Activated CD8-positive, alpha-beta memory T cell treated with anti-CD3 and anti-CD28 coated beads for 48 hours (primary cell): ENCODE measurements at places on chromosomes 16 and 17.

GRCh38 chr17:51610155-51610554 is 349.8 kb downstream of the UTP18 start:
- no peak for DNase-seq

GRCh38 chr16:24291932-24292331 is 35.8 kb downstream of the CACNG3 start:
- DNase-seq: no peak

DNA sequence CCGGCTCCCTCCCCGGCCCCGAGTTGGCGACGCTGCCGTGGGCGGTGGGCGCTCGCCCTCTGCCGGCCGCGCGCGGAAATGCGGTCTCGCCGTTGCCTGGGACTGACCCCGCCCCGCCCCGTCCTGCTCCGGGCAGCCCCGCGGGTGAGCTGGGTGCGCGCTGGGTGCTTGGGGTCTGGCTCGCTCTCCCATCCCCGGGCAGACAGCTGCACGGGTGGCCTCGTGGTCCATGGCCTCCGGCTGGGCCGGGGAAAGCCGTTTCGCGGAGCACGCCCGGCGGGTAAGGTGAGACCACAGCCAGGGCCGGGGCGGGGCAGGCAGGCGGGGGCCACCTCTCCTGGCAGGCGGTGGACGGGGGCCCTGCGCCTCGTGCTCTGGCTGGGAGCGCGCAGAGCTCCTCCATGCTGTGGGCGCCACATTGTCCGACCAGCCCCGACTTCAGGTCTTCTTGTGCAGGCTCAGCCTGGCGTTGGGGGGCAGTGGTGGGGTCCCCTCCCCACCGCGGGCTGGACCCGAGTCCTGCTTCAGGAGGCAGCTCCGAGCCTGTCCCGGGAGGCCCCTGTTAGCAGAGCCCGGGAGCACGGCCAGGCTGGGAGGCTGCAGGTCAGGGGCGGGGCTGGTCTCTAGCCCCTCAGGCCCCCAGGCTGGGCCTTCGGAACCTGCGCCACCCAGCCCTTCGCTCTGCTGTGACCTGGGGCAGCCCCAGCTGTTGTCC is 7.0 kb upstream of the C1QTNF8 start:
- DNase-seq: peak; percentile 48

- DNase-seq: no peak
These were observed 868.8 kb downstream of the CDH11 start for GRCh38 chr16:64253096-64253495.

DNA sequence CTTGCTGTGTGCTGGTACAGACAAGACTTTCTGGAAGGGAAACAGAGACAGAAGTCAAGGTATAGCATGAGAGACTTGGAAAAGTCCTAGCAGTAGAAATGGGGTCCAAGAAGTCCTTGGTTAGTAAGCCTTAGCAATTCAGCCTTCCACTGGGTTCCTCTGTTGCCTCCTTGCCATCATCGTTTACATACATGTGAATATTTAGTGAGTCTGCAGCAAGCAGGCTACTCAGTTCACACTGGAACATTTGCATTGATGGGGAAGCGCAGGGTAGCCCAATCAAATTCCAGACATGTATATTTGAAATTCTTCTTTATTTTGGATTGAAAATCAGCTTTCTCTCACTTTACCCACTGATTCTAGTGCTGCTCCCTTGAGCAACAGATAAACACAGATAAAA is 27.1 kb downstream of the LIMD2 start:
- no peak for DNase-seq

- no peak for DNase-seq
These were observed 26.7 kb upstream of the ITGB4 start for GRCh38 chr17:75694536-75694935.

DNA sequence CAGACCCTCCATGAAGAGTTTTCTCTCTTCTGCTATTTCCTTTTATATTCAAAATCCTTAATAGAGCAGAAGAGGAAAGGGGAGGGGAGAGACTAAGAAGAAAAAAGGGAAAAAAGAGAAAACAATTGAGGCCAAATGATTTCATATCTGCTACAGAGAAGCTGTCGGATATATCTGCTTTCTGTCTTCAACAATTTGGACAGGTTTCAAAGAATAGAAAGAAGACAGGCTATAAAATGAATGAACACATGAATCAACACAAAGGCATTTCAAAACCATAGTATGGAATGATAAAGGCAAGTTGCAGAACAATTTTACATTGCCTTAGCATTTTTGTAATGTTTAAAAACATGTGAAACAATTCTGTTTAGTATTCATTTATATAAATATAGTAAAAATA is 4.7 kb upstream of the CMTR2 start:
- DNase-seq: no peak

GRCh38 chr17:30271102-30271501 is 20.6 kb downstream of the BLMH start:
- no peak for DNase-seq

DNA sequence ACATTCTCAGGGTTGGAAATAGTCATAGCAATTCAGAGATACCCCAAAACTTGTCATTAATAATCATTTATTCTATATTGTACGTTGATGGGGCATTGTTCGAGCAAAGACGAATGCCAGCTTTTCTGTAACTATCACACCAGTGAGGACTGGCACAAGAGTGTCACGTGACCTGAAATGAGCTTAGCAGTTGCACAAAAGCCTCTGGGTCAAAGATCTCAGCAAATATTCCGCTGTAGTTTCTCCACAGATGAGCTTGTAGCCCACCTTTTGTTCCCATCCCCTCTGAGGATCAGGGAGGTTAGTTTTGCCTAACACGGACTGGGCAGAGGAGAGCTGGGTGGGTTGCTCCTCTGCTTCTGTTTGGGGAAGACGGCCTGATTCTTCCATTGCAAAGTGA is 18.2 kb downstream of the IRX3 start:
- no peak for DNase-seq

DNA sequence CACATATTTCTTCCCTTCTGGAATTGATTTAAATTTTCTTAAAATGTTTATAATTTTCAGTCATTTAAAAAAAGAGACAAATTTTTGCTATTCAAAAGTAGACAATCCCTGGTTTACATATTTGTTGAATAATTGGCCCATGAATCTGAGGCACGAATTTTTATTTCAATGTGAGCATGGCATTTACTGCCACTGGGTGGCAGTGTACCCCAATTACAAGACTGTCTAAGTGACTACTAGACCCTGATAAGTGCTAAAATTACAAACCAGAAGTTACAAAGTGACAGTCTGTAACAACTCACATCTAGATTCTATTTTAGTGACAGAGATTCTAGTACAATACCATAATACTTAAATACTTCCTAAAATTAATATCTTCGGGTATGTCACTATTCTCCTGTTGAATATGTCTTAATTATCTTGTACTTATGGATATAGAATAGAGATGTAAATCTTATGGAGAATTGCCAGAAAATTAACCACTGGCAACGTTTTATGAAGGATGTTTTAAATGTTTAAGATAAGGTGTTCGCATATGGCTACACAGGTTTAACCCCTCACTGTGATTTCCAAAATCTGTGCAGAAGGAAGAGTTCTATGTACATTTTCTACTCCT is 235.8 kb downstream of the MAP2K4 start:
- DNase-seq: no peak

- DNase-seq: no peak
These were observed 12.6 kb upstream of the GPT2 start for GRCh38 chr16:46871597-46871996.

DNA sequence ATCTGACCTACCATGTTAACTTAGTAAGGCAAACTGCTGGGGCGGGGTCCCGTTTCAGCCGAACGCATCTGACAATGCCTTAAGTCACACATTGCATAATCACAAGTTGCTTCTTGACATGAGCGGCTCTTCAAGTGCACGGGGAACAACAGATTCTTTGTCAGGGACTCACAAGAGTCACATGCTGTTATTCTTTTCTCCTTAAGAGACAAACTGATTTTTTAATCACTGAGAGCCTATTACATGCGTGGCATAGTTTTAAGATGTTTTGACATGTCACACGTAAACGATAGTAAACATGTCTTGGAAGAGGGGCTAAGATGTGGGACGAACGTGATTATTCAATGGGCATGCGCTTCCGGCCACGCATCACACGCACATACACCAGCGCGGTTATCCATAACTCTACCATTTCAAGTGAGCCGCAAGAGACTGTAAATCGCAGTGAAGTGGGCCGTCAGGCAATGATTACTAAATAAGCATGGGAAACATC is 63.4 kb downstream of the ADCY9 start:
- DNase-seq: no peak

- DNase-seq: no peak
These were observed 118.5 kb downstream of the C16orf78 start for GRCh38 chr16:49491771-49492761.

DNA sequence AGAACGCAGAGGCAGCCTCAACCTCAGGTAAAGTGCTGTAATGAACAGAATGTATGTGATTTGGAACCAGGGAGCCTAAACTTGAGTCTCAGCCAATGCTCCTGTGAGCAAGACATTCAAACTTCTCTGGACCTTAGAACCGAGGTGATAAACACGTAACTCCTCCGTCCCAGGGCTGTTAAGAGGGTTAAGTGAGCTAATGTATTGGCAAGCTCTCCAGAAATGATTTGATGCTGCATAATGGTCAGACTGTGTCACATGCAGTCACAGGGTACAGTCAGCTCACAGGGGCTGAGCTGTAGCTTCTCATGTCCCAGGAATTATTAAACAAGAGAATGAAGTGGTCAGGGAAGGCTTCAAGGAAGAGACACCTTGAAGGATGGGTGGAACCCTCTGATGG is 10.0 kb upstream of the SLC4A1 start:
- no peak for DNase-seq

DNA sequence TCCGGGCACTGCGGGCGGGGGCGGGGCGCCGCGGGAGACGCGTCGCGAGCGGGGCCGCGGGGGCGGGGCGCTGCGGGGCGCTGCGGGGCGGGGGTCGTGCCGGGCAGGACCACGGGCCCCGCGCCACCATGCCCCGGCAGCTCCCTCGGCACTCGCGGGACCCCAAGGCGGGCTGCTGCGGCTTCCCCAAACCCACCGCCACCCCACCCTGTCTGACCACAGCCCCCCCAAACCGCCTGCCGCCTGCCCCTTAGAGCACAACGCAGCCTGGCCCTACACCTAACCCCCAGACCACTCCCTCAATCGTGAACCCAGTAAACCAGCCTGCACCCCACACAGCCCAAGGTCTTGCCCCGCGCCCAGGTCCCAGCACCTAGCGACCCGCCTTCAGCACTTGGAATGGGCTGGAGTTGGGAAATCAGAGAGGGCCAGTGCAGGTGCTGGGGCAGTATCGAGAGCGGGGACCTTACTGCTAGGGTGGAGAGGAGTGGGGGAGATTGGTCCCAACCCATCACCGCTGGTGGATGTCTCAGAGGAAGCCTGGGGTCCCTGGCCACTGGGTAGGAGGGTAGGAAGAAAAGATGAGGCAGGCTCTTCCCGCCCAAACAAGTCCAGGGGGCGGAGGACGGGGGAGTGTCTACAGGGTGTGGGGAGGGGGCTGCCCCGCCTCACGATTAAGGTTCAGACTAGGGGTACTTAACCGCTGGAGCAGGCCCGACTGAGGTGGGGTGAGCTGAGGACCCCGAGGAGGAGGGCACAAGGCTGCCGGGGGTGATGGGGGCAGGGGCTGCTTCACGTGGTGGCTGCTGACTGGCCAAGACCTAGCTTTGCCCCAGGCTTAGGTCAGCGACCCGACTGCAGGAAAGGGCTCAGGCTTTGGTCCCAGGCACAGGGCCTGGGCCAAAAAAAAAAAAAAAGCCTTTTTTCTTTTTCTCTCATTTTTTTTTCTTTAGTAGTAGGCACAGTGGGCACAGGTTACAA is 539 bp upstream of the VAMP2 start:
- no peak for DNase-seq

DNA sequence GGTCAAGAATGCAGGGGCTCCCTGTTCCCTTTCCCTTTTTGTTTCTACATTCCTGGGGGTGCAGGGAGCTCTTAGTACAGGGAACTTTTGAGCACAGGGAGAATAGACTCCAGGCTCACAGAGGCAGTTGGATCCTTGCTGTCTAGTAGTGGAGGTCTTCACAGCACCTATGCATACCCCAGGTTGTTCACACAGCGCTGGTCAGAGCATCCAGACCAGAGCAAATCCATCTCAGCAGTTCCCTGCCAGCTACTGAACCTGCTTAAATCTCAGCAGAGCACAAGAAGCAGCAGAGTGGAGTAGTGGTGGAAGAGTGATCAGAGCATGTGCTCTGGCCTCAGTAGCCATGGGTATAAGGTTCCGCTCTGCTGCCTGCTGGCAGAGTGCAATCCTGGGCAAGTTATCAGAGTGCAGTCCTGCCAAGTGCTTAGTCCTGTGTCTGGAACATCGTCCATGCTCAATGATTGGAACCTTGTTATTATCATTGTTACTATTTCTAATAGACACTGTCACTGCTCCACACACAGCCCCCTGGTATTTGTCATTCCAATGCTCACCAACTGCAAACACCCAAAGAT is 220.4 kb downstream of the CBLN1 start:
- DNase-seq: no peak

DNA sequence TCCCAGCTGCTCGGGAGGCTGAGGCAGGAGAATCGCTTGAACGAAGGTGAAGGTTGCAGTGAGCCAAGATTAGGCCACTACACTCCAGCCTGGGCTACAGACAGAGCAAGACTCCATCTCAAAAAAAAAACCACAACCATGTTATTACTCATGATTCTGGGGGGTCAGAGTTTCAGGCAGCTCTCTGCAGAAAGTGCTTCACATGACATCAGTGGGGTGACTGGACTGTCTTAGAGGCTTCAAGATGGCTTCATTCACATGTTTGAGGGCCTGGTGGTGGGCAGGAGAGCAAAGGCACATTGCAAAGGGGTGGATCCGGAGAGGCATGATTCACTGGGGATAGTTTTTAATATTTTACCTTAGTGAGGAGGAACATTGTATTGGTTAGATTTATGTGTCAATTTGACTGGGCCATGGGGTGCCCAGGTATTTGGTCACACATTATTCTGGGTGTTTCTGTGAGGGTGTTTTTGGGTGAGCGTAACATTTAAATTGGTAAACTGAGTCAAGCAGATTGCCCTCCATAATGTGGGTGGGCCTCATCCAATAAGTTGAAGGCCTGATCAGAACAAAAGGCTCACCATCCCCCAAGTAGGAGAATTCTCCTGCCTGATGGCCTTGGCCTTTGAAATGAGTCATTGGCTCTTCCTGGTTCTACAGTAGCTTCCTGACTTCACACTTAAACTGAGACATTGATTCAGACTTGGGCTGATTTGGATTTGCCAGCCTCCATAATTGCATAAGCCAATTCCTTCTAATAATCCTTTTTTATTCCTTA is 109.8 kb downstream of the GOSR1 start:
- no peak for DNase-seq

DNA sequence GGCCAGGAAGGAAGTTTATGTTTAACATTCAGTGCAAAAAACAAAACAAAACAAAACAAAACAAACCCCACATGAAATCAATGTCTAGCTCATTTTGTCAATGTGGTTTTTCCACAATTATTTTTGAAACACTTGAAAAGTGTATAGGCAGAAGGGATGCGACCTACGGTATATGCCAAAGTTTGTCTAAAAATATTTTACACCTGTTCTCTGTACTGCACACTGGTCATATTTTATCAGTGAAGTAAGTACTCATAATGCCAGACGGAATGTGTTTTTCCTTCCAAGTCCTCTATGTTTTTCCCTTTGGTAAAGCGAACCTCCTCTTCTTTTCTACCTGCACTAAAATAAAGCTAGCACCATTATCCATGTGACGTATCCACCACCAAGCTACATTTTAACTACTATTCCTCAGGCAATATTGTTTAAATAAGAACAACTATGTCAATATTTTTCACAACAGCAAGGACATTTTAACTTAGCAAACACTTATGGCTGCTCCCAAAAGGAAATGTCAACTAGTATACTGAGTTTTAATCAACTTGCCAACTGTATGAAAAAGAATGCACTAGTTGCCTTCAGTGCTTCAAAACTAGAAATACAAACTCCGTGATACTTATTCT is 10.3 kb downstream of the TOB1 start:
- DNase-seq: no peak

GRCh38 chr17:64377769-64378282 is 12.8 kb downstream of the PECAM1 start:
- no peak for DNase-seq
